Fibroblast of skin of left biceps (primary cell): ENCODE measurements at places on chromosomes 12 and 14.

GRCh38 chr14:21192875-21193535 lies 37.1 kb upstream of the OR5AU1 start:
- DNase-seq, result no peak

GRCh38 chr12:29207120-29207519 lies 58.0 kb downstream of the FAR2 start:
- DNase-seq, result no peak

DNA sequence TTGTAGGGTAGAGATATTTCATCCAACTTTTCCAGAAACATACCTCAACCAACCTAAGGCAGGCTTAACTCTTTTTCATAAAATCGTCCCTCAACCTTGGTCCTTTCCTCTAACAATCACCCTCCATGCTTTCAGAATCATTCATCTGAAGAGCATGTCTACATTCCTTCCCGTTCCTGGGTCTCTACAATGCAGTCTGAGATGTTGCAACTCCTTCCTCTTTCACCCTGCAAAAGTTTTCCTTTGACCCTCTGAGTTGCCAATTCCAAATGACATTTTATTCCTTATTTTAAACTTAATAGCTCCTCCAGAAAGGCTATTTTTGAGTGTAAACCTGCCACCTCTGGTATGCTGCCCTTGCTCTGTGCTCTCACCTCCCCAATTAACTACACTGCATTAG lies 16.7 kb downstream of the SLC7A7 start:
- DNase-seq, result no peak

DNA sequence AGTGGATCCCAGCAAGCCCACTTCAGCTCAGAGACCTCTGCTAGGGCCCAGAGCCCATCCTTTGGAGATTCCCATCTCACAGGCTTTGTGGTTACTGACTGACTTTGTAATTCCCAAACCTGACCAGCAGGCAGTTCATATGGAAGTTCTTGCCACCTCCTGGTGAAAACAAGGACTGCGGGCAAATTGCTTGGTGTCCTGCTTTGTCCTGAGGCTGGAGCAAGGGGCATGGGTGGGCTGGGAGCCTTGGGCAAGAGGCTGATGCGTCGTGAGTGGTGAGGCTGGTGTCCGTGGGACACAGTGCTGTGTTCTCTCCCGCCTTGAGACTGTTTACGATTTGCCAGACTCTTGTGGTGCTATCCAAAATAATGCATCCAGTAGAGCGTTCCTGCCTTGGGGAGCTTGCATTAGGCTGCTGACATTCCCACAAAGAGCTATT lies 91.0 kb downstream of the LRRC74A start:
- no peak for DNase-seq

- peak; percentile 44 for DNase-seq
Observed at GRCh38 chr12:51270951-51271518, 820 bp upstream of the SMAGP start.

GRCh38 chr12:76802060-76802459 lies 38.1 kb downstream of the ZDHHC17 start:
- DNase-seq, result no peak

DNA sequence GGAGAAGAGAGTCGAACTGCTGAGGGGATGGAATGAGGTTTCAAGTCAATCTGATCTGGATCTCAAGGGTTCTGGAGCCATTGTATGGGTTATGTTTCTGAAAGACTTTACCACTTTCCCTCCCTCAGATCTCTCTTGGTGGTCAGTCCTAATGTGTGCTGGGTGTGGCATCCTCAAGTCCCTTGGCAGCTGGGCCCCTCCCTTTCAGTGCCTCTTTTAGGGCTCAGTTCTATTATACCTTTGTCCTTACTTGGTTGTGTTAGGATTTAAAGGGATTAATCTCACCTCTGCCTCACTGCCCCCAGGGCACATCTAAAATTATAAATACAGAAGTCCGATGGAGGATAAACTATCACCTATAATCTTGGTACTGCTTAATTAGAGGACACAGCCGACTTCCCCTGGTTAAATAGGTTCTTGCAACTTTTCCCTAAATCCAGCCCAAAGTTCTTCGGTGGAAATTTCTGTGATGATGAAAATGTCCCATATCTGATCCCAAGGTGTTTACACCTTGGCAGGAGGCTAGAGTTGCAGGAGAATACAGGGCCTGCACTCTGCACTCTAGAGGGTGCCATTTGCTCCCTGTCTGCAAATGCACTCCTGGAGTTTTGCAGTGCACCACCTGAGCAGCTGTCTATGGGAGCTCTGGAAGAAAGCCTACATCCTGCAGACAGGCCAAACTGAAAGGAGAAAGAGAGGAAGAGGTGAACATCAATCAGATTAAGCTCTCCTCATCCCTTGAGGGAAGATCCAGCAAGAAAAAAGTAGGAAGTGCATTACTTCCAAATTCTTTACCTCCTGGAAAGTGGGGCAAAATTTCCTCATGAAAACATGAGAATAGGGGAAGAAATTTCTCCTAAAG lies 106.8 kb downstream of the NUAK1 start:
- no peak for DNase-seq

- DNase-seq, result no peak
Observed at GRCh38 chr12:132429602-132429945, 60.4 kb upstream of the FBRSL1 start.

DNA sequence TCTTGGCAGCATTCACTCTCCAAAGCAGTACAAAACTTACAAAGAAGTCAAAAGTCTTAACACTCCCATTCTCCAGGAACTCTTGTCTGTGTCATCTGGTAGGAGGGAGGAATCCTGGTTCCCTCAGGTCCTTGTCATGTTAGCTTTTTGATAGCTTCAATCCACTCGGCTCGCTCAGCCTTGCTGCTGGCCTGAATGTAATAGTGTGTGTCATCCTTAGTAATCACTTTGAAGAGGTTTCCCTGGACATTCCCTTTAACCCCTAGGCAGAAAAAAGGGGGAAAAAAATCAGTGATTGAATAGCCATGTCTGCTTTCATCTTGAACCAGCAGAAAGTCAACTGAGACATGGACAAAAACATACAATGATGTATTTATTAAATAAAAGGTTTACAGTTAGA lies 24.8 kb downstream of the PLEK2 start:
- no peak for DNase-seq
